WERI-Rb-1 (cell line): ENCODE measurements at places on chromosomes 1 and 21.

GRCh38 chr1:9917901-9918300 lies 7.8 kb upstream of the CTNNBIP1 start:
- DNase-seq, result no peak

DNA sequence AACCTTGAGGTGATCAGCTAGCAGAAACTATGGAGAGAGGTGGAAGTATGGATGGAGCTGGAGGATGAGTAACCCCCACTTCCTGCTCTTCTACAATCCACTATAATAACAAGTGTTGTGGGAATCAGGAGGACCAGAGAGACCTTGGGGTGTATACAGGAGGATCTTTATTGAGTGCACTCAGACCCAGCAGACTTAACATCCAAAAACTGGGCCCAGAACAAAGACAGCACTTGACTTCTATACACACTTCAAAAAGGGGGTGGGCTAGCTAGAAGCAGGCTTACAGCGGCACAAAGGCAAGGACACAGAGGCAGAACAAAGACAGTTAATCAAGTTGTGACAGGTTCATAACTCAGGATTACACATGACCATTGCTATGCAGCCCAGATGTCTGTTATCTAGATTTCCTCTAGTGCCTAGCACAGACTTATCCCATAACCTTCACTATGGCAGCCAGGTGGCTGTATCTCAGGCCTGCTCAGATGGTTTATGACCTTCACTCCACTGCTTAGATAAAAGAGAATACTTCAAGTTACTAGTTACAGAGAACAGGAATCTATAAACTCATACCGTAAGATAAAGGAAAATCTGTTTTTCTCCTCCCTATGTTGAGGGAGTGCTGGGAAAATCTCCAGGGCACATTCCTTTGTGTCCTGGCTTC lies 36.1 kb upstream of the PADI2 start:
- DNase-seq, result no peak

DNA sequence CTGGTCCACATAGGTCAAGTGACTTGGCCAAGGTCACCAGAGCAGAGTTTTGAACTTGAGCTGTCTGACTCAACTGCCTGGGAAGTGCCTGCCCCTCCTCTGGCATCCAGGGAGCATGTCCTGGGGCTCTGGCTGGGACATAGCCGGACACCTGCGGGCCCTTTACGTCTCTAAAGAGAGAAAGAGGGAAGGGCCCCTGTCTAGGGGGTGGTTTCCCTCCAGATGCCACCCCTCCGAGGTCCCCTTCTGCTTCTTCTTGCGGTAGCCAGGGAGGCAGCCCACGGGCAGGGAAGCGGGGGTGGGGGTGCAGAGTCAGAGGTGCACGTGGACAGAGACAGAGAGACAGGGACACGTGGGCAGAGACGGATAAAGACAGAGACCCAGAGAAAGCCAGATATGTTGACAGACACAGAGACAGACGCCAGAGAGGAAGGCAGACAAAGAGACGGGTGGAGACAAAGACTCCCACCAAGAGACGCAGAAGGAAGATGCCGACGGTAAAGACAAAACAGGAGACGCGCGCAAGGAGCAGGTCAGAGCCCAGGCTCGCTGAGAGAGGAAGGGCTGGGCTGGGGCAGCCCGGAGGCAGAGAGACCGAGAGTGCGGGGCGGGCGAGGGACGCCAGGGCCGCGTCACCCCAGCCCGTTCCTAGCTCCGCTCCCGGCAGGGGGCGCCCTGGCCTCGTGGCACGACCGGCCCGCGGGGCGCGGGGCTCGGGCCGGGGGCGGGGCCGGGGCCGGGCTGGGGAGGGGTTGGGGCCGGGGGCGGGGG lies 458 bp upstream of the ALPL start:
- DNase-seq, result peak; percentile 77

GRCh38 chr1:31152181-31152795 lies 86.8 kb upstream of the PUM1 start:
- no peak for DNase-seq

GRCh38 chr1:12587981-12588640 lies 29.9 kb downstream of the DHRS3 start:
- DNase-seq, result no peak

GRCh38 chr1:26971590-26971989 lies 11.3 kb upstream of the KDF1 start:
- no peak for DNase-seq

- no peak for DNase-seq
Measured at GRCh38 chr1:4090976-4091660, 191.0 kb upstream of the C1orf174 start.

GRCh38 chr21:27108228-27108627 lies 141.3 kb upstream of the ADAMTS5 start:
- DNase-seq, result no peak

DNA sequence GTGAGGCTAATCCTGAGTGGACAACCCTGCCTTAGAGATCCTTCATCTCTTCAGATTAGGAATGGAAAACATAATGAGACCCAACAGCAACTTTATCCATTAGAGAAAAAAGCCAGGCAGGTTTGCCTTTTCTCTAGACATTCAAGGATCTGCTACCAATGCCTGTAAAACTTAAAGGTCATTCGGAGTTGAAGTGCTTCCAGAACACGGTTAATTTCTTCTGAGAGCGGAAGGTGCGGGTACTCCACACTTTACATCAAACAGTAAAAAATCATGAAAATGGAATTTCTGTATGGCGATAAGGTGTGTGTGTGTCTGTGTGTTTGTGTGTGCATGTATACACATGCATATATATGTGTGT lies 65.2 kb upstream of the PRKACB start:
- no peak for DNase-seq

DNA sequence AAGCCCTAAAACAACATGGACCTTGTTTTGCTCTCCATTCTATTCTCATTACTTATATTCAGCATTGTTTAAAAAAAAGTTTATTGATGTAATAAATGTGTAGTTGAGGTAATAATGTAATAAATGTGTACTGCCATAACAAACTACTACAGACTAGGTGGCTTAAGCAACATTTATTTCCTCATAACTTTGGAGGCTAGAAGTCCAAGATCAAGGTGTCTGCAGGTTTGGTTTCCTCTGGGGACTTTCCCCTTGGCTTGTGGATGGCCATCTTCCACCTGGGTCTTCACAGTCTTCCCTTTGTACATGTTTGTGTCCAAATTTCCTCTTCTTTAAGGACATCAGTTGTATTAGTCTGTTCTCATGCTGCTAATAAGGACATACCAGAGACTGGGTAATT lies 93.1 kb downstream of the LMO4 start:
- no peak for DNase-seq

GRCh38 chr1:113247355-113247754 lies 143.0 kb upstream of the MAGI3 start:
- no peak for DNase-seq

- no peak for DNase-seq
Measured at GRCh38 chr1:110498270-110498669, 20.7 kb downstream of the KCNA10 start.

DNA sequence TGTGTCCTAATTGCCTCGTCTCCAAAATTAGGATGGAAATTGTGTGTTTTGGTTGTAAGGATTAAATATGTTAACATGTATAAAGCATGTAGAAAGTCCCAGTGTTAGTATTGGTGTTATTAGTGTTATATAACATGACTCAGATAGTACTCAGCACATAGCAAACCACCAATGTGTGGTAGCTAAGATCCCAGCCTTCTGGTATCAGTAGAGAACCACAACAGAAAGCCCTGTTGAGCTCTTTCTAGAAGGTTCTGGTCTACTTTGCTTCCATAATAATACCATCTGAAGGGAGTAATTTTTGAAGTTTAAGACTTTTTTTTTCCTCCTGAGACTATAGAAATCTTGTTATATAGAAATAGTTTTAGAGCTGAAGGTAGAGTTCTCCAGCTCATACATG lies 259.3 kb upstream of the SGIP1 start:
- DNase-seq, result no peak

DNA sequence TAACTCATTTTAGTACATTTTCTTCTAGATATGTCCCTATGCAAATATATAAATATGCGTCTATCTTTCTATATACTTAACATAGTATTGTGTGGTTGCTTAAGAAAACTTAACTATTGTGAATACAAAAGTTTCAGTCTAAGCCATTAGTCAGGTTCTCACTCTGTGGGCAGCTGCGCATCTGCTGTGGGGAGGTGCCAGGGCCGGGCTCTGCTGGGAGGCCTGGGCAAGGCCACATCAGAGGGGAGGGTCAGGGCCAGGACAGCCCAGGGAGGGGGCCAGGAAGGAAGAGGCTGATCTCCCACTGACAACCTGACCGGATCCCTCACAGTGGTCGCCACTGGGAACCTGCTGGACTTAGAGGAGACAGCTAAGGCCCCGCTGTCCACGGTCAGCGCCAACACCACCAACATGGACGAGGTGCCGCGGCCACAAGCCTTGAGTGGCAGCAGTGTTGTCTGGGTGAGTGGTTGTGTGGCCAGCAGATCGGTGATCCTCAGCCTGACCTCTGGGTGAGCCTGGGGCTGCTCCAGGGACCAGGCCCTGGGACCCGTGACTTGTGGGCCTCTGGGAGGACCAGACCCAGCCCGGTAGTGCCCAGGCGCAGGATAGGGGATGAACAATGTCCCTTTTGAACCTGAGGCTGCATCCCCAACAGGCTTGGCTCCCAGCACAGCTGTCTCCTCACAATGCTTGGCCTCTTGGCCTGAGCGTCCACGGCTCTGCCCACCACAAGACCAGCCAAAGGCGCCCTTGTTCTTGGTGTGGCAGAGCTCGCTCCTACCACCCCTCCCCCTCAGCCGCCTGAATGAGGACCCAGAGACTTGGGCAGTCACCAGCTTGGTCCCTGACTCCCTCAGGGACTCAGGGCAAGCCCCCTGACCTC lies 20.2 kb downstream of the LDLRAP1 start:
- no peak for DNase-seq

DNA sequence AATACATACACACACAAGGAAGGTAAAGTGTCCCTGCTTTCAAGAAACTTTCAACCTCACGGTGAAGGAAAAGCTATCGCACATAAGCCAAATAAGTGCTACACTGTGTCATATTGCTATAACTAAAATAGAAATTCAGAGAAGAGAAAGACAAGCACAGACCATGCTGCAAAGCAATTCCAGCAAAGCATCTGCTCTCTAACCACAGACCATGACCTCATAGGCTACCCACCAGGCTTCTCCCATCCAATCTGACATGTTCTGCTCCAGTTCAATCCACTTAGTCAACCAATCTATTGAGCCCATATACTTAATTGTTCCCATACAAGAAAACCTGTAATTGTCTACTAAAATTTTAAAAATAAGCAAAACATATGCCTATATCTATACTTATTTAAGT lies 211.3 kb downstream of the BARHL2 start:
- DNase-seq, result no peak
